ENCODE measurements at places on chromosomes 1 and 21.

- DNase-seq, result no peak
Measured at GRCh38 chr1:165650981-165651625, 20.1 kb downstream of the MGST3 start.

DNA sequence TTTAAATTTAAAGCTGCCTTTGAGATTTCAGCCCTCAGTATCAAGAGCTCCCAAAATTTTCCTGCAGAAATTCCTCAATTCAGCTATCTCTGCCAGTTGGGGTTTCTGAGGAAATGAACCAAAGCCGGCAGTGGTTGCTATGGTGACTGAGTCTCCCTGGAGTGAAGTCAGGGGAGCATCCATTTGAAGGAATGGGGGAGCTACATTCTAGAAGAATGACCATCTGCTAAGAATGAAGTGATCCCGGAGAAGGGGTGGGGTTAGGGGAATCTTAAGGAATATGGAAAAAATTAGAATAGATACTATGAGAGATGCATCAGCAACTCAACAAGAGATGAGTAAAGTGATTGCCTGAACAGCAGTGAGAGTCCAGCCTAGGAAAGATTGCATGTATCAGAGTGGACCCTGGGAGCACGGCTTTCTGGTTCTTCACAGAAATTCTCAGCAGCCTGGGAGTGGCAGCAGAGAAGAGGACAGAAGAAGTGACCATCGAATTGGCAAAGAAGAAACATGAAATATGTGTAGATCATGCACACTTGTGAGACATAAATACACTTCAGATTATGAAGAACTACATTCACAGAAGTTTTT is 94.7 kb downstream of the CHD1L start:
- no peak for DNase-seq

DNA sequence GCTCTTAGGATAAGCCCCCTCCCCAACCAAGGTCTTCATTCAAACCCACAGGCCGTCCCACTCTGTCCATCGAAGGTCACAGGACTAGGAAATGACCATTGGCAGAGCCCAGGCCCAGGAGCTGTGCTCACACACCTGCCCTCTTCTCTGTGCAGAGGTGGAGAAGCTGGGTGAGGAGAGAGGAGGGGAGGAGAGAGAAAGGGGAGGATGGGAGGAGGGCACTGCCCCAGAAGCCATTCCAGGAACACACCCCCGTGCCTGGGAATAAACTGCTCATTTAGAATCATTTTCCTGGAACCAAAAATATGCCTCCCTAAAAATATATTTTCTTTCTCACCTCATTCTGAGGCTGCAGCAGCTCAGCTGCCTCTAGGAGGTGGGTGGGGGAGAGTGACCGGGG is 6.4 kb upstream of the SDC3 start:
- DNase-seq, result no peak

DNA sequence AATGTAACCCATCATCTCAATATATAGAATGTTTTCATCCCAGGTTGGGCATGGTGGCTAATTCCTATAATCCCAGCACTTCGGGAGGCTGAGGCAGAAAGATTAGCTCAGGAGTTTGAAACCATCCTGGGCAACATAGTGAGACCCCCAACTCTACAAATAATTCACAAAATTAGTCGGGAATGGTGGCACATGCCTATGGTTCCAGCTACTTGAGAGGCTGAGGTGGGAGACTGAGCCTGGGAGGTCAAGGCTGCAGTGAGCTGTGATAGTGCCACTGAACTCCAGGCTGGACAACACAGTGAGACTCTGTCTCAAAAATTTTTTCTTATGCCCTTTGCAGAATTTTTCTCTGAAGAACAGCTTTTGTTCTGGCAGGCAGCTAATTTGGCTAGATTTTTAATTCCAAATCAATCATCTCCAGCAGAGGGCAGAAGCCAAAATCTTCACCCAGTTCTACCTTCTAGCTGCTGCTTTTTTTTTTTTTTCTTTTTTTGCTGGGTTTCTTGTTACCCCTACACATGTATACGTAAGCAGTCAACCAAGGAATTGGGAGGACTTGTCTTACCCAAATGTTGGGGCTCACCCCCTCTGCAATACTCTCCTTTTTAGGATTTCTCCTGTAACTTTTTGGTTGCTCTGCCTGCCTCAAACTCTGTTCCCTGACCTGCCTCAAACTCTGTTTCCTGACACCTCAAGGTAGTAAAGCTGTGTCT is 2.7 kb upstream of the RAD54L start:
- no peak for DNase-seq

DNA sequence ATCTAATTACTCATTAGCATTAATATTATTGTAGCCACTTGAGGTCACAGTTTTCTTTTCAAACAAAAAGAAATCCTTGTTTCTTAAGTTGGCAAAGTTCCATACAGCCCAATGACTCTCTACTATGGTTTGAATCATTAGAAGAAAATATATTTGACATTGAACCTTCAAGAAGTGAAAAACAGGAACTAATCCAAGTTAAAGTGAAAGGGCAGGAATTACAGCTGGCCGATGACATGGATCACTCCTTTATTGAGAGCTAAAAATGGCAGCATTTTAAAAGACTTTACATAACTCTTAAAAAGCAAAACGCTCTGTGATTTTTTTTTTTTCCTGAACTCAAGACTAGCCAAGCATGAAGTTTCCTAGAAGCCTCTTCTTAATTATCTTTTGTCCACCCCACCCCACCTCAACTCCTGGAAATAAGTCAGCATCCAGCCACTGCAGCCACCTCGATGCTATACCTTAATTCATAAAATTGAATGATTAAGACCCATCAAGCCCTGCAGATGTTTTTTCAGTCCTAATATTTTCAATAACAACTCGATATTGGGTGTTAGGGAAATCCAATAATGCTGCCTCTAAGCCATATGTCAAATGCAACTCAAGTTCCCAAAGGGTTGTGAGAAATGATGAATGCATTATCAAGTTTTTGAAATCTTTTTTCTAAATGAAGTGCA is 323.1 kb downstream of the HHIPL2 start:
- no peak for DNase-seq

GRCh38 chr1:36576118-36576517 is 93.4 kb upstream of the CSF3R start:
- DNase-seq, result peak; percentile 52

DNA sequence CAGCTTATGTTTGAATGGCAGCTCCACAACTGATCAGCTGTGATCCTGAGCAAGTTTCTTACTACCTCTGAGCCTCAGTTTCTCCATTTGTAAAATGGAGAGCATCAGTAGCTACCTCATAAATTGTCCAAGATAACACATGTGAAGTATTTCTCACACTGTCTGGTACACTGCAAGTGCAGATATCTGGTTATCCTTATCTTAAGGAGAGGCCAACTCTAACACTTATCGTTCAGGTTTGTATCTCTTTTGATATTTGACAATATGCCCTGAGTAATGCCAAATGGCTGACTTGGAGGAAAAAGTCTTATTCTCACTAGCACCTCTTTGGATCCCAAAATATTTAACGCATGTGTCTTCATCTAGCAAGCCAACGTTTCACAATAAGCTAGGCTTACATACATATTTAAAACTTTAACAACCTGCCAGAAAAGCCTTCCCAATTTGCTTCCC is 2.7 kb downstream of the CSRP1 start:
- no peak for DNase-seq

- DNase-seq, result no peak
Measured at GRCh38 chr1:66940981-66941380, 16.2 kb downstream of the MIER1 start.

DNA sequence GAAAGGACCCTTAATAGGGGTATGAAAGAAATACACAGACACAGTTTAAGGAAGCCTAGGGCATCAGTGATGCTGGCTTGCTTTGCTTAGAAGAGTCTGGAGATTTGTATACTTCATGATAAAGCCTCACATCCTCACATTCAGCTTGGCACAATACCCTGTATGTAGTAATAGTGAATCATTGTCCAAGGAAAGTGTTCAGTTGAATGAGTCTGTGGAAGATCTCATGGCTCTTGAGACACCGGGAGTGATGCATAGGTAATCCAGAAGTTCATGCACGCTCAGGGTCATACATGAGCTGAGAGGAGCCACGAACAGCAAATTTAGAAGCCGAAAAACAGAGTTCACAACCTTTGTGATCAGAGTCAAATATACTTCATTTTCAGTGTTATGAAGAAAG is 537.2 kb upstream of the TMPRSS15 start:
- DNase-seq, result no peak

- DNase-seq, result no peak
Measured at GRCh38 chr1:119631433-119632102, 16.5 kb downstream of the ZNF697 start.

- DNase-seq, result no peak
Measured at GRCh38 chr1:15305468-15305770, 58.4 kb downstream of the FHAD1 start.

DNA sequence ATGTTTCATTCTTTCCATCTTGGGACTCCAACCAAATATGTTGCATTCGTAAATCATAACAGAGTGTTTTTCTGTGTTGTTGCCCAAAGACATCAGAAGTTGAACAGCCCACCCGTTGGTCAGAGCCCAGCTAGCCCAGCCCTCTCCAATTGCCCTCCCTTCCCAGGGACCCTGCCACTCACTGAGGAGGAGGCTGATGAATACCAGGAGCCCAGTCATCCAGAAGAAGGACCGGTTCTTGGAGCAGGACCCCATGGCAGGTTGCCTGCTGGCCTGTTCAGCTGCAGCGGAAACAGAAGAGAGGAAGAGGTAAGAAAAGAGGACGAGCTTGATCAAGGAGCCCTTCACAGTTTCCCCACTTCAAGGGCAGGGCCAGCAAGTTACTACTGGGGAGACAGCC is 172.2 kb upstream of the ETV3 start:
- no peak for DNase-seq

- DNase-seq, result peak; percentile 90
Measured at GRCh38 chr1:184843732-184844495, 89.3 kb upstream of the EDEM3 start.

DNA sequence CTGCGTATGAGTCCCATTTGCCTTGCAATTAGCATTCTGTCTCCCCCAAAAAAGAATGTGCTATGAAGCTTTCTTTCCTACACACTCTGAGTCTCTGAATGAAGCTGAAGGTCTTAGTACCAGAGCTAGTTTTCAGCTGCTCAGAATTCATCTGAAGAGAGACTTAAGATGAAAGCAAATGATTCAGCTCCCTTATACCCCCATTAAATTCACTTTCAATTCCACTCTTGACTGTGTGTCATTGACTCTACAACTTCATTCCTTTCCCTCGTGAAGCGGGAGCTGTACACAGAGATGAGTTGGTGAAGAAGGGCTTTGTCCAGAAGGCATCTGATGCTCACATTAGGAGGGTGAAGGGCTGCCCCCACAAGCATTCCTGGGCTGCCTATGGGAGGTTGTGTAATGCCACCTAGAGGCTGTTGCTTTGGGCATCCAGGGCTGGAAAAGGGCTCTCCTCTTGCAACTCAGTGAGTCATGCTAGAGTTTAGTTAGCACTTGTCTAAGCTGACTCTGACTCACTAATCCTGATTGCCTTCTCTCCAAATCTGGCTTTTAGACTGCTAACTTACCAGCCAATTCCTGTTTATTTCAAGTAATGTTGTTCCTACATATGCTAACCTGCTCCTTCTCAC is 1.8 kb downstream of the SPRR1B start:
- no peak for DNase-seq

- no peak for DNase-seq
Measured at GRCh38 chr1:8283058-8283884, 34.6 kb upstream of the SLC45A1 start.

DNA sequence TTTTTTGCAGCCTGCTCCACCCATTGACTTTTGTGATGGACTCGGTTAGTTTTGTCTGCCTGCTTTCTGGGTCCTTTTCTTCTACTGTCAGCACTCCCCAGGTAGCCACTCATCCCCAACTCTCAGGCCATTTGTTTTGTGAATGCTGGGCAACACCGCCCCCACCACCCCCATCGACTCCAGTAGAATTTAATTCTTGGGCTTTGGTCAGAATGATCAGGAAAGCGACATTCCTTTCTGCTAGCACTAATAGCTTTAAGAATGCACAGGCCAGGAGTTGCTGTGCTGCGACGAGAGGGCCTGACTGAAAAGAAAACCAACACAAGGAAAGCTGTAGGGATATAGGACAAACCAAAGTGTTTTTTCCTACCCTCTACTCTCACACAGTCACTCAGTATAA is 144.4 kb downstream of the CDC7 start:
- DNase-seq, result no peak

GRCh38 chr21:17726047-17726829 is 92.9 kb downstream of the C21orf91 start:
- no peak for DNase-seq

- DNase-seq, result no peak
Measured at GRCh38 chr1:150976401-150976821, 1.8 kb upstream of the CERS2 start.

DNA sequence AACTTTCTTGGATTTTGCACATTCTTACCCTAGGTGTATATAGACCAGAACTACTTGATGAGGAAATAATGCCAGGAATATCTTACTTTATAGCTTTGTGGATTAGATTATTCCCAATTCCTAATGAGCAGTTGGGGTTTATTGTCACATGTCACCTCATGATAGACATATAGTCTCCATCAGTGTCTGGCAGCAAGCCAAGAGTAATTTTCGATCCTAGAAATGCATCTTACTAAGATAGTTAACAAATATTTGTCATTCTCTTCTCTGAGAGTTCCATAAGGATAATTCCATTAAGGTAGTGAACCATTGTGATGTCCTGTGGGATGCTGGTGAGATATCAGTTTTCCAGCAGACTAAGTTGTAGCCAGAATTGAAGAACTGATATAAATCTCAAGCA is 1282.9 kb upstream of the B3GALT2 start:
- DNase-seq, result no peak

GRCh38 chr1:44696789-44697345 is 22.4 kb downstream of the ARMH1 start:
- peak; percentile 40 for DNase-seq

GRCh38 chr1:16006552-16007485 is 2.8 kb downstream of the SRARP start:
- no peak for DNase-seq

DNA sequence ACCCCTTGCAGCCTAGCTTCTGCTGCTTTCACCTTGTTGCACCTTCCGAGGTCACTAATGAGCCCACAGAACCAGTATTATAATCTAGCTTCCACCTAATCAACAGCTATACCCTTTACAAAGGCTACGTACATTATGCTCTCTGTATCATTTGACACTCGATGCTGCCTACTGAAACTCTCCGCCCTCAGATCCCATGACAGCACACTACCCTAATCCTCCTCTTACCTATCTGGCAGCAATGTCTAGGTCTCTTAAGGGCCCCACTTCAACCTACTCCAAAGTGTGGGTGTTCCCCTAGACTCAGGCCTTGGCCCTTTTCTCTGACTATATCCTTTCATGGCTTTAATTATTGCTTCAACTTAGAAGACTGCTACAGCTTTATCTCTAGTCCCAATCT is 4.8 kb upstream of the MRPS21 start:
- DNase-seq, result no peak

GRCh38 chr1:22177354-22178003 is 34.6 kb upstream of the WNT4 start:
- no peak for DNase-seq

- peak; percentile 29 for DNase-seq
Measured at GRCh38 chr21:36288651-36289243, 31.2 kb upstream of the MORC3 start.

- no peak for DNase-seq
Measured at GRCh38 chr1:164602101-164602422, 43.1 kb downstream of the PBX1 start.
